Mammary microvascular endothelial cell (primary cell): ENCODE measurements at places on chromosomes 4 and X. TPM values are rescaled to one million over a fixed set of nuclear protein-coding genes. Genes with fewer than 3 reads are reported as not detected.

Gene MAMLD1
- 2.8 and 2.9 TPM in 2 replicates for total RNA-seq

Gene GPM6B
- 0.25 and 0.47 TPM in 2 replicates for total RNA-seq

Gene TSC22D3
- 9.5 and 15.5 TPM in 2 replicates for total RNA-seq

Gene SPANXA1
- not detected in 2 replicates for total RNA-seq

Gene ZAR1
- total RNA-seq: not detected in 2 replicates

Gene DCAF8L2
- total RNA-seq: not detected in 2 replicates

Gene YIPF7
- total RNA-seq: not detected in 2 replicates

Gene MEPE
- not detected in 2 replicates for total RNA-seq

Gene CXorf38
- 16.5 and 17.9 TPM in 2 replicates for total RNA-seq

Gene UGT2B10
- total RNA-seq: not detected in 2 replicates

Gene TLR10
- total RNA-seq: not detected in 2 replicates

Gene CFAP99
- total RNA-seq: not detected in 2 replicates

Gene DUSP21
- total RNA-seq: not detected in 2 replicates

Gene SH3BP2
- 30.9 and 31.6 TPM in 2 replicates for total RNA-seq

Gene KLB
- total RNA-seq: under 0.01 TPM in 1 of 2 replicates, not detected in the other

Gene LGI2
- total RNA-seq: not detected in 2 replicates

Gene WAS
- 0.13 TPM in 1 of 2 replicates, not detected in the other for total RNA-seq

Gene SSX5
- not detected in 2 replicates for total RNA-seq
